ENCODE measurements at places on chromosomes 4 and X. TPM values are rescaled to one million over a fixed set of nuclear protein-coding genes. Genes with fewer than 3 reads are reported as not detected.

Gene RGN
- not detected for total RNA-seq

Gene AFAP1
- 28.8 TPM for total RNA-seq

Gene XK
- not detected for total RNA-seq

Gene FAT4
- total RNA-seq, result not detected

Gene MTMR8
- 6.4 TPM for total RNA-seq

Measured in activated naive CD4-positive, alpha-beta T cell treated with anti-CD3 and anti-CD28 coated beads for 36 hours (primary cell).